AG04450 (cell line): ENCODE measurements at places on chromosomes 1 and 21. TPM values are rescaled to one million over a fixed set of nuclear protein-coding genes. Genes with fewer than 3 reads are reported as not detected.

The MTOR gene
- polyA plus RNA-seq = 27.7 and 30.7 TPM in 2 replicates

The RIPPLY3 gene
- polyA plus RNA-seq = 0.04 TPM in 1 of 2 replicates, not detected in the other

The ATG4C gene
- polyA plus RNA-seq = 7.5 and 12.0 TPM in 2 replicates

The MRPL9 gene
- 93.4 and 98.6 TPM in 2 replicates for polyA plus RNA-seq

The GSTM1 gene
- polyA plus RNA-seq = 1.6 and 1.8 TPM in 2 replicates

The CELA3A gene
- polyA plus RNA-seq = not detected in 2 replicates

The TP73 gene
- polyA plus RNA-seq = not detected in 2 replicates

The TSPAN1 gene
- 0.43 and 0.45 TPM in 2 replicates for polyA plus RNA-seq

The DENND2D gene
- polyA plus RNA-seq = 1.3 and 1.4 TPM in 2 replicates

The FCRL5 gene
- polyA plus RNA-seq = not detected in 2 replicates

The RSPH1 gene
- not detected in 2 replicates for polyA plus RNA-seq
